ENCODE measurements at places on chromosomes 16 and 17. TPM values are rescaled to one million over a fixed set of nuclear protein-coding genes. Genes with fewer than 3 reads are reported as not detected.

Gene PIGW
- polyA plus RNA-seq, result 2.5 TPM

Gene RRN3
- 25.3 TPM for polyA plus RNA-seq

Gene TPSD1
- 0.16 TPM for polyA plus RNA-seq

Gene AKAP1
- polyA plus RNA-seq, result 49.3 TPM

Gene TLCD1
- polyA plus RNA-seq, result 5.4 TPM

Gene KCNJ18
- not detected for polyA plus RNA-seq

Gene KREMEN2
- polyA plus RNA-seq, result not detected

Gene DOC2B
- polyA plus RNA-seq, result 19.1 TPM

Gene TTYH2
- polyA plus RNA-seq, result 3.1 TPM

Gene CORO1A
- 73.1 TPM for polyA plus RNA-seq

Gene SPATA32
- not detected for polyA plus RNA-seq

Gene PIPOX
- 0.67 TPM for polyA plus RNA-seq

Gene CYBA
- 70.7 TPM for polyA plus RNA-seq

Measured in adipose tissue (tissue), 3 donors.